ENCODE measurements at places on chromosomes 13 and 19.

DNA sequence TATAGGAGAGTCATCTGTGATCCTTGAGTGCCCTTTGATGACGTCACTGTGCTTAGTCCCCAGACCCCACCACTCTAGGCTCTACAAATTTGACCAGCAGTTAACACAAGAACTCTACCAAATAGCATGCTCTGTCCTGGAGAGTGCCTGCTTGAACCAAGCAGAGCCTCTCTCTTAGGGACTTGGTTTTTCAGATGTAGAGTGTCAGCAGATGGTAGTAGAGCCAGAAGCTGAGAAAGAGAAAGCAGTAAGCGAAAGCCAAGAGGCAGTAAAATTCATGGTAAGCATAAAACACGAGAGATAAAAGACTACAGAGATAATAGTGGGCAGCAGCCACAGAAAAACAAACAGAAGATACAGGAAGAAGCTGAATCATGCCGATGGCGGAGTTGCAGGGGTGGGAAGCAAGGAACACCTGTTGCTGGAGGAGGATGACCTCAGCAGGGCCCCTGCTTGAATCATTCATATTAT lies 193.3 kb downstream of the SLC7A1 start:
- DNase-seq: no peak

DNA sequence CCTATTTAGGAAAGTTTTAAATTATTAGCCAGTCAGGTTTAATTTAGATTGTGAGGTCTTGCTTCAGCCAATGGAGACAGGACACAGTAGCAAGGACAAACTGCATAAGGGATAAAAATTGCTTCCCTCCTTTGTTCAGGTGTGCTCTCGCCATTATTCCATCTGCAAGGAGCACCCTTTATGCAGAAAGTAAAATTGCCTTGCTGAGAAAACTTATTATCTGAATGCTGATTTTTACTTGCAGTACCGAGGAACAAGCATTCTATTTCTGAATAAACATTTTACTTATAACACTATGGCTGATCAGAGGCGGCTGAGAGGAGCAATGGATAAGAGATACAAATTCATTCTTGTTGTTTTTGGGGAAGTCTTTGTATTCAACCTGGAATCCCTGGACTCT lies 8.0 kb downstream of the CYP4F22 start:
- no peak for DNase-seq

DNA sequence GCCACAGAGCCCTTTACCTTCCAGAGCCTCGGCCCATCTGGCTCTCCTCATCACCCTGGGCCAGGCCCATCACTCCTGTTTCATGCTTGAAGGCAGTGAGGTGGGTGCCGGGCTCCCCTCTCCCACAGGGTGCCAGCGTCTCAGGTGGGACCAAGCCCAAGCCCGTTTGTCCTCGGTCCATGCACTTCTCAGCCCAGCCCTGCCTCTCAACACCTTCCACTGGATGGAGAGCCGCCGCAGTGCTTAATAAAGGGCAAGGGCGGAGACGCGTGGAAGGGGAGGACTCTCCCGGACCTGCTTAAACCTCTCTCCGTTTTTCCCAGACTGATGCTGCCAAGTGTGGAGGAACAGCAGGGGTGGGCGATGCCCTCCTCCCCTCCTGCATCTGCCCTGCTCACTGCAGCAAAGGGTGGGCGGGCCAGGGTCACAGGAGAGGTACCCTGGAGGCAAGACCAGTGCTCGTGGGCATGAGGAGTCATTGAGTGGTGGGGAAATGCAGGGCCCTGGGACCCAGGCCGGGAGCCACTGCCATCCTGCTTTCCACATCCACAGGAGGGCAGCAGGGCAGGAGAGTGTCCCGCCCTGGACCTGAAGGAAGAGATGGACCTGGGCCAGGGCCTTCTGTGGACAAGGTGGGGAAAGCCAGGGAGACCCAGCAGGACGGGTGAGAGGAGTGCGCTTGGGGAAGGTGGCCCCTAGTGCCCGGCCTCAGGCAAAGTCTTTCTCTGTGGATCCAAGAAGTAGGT lies 9.7 kb upstream of the ATP11A start:
- DNase-seq: no peak

GRCh38 chr13:83298617-83299016 lies 583.7 kb downstream of the SLITRK1 start:
- no peak for DNase-seq

GRCh38 chr13:28671126-28671792 lies 12.3 kb downstream of the POMP start:
- no peak for DNase-seq

DNA sequence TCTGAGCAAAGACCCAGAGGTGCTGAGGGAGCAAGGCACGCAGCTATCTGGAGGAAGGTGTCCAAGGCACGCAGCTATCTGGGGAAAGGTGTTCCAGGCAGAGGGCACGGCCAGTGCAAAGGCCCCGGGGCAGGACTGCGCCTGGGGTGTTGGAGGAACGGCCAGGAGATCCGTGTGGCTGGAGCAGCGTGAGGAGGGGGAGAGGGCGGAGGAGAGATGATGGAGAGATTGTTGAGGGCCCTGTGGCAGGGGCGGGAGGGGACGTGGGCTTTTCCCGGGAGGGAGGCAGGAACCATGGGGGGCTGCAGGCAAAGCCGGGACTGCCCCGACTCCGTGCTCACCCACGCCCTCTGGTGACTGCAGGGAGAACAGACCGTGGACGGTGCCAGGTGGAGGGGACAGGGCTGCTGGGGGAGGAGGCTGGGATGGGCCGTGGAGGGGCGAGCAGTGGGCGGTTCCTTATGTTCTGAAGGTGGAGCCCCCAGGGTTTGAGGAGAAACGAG lies 13.3 kb upstream of the MISP start:
- DNase-seq: no peak

GRCh38 chr13:50712456-50712855 lies 131.0 kb downstream of the DLEU7 start:
- no peak for DNase-seq

DNA sequence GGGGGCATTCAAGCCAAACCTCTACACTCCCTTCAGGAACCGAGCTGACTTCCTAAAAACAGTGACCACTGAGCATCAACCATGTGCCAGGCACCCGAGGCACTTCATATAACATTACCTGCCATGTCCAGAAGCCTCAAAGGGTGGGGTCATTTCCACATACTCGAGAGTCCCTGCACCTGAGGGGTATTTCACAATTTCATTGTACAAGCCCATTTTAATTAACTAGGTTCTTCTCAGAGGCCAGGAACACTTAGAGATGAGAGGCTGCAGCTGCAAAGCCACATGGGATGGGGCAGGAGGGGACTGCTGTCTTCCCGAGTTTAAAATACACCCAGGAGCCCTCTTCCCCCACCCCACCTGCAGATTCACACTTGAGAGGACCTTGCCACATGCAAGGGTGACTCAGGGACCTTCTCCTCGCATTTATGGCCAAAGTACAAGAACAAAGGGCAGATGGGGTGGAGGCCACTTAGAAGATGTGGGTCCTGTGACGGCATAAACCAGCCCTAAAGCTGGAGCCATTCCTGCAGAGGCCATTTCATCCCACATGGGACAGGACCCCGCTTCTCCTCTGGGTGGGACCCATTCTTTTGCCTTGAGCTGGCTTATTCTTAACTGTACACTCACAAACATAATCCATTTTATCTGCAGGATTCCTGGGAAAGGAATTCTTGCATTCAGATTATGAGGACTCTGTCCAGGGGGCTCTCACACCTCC lies 43.9 kb downstream of the RAB20 start:
- no peak for DNase-seq

- no peak for DNase-seq
Observed at GRCh38 chr13:34087791-34088190, 269.8 kb downstream of the RFC3 start.

- no peak for DNase-seq
Observed at GRCh38 chr19:2574971-2575630, 99.2 kb downstream of the GADD45B start.

- no peak for DNase-seq
Observed at GRCh38 chr13:52695856-52696255, 43.2 kb downstream of the SUGT1 start.

GRCh38 chr19:3547301-3547731 lies 8.3 kb downstream of the TEKTIP1 start:
- DNase-seq: no peak

GRCh38 chr19:343941-344624 lies 513 bp downstream of the MIER2 start:
- DNase-seq: no peak

GRCh38 chr19:1383017-1383311 lies 743 bp upstream of the NDUFS7 start:
- no peak for DNase-seq

GRCh38 chr13:33213024-33213768 lies 72.4 kb downstream of the STARD13 start:
- no peak for DNase-seq

- DNase-seq: no peak
Observed at GRCh38 chr13:113103646-113104045, 1.9 kb upstream of the F7 start.

DNA sequence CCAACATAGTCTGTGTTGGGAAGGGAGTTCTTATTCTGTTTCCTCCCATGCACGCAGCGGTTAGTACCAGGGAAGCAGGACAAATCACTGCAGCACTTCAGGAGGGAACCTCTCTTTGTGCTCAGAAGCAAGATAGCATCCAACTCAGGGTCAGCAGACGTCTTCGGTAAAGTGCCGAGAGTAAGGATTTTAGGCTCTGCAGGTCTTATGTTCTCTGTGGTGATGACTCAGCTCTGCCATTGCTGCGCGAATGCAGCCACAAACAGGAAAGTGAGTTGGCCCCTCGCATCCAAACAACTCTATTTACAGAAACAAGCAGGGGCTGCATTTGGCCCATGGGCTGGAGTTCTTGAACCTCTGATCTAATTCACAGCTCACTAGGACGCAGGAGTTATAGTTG lies 122.1 kb upstream of the SPATA13 start:
- peak; percentile 54 for DNase-seq

Data from retinal pigment epithelial cell (primary cell).